HAP-1 (cell line): ENCODE measurements at places on chromosomes 2 and 18.

DNA sequence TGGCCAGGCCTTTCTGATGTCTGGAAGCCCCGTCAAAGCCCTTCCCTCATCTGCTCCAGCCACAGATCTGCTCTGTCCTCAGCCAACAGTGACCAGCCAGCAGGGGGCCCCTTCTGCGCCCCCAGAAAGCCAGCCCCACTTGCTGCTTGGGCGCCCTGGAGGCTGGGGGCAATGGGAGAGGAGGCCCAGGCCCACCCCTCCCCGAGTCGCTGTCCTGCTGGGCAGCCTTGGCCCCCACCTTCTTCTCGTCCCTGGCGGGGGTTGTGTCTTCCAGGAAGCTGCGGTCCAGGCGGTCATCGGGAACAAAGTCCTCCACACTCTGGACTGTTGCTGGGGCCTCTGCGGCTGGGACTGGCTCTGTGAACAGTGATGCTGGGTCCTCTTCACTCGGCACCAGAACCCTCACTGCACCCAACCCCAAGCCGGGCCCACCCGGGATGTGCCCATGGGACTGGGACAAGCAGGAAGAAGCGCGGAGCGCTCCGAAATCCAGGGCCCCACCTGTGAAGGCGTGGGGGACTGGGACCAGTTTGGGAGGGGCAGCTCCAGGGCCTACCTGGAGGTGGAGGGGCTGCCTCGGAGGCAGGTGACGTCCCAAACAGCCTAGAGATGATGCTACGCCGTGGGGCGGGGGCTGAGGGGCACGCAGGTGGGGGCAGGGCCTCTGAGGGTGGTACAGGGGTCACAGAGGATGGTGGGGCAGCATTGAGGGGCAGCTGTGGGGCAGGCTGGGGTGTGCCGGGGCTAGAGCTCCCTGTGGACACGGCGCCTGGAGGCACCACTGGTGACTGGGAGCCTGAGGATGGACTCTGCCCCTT lies 257.6 kb downstream of the ANKRD30B start:
- DNase-seq: no peak

GRCh38 chr18:23668731-23669130 lies 6.0 kb upstream of the ANKRD29 start:
- no peak for DNase-seq

- no peak for DNase-seq
Measured at GRCh38 chr2:84878896-84879583, 1.8 kb downstream of the TRABD2A start.

GRCh38 chr18:8052237-8052701 lies 485.2 kb downstream of the PTPRM start:
- no peak for DNase-seq

GRCh38 chr2:234680688-234681619 lies 184.1 kb upstream of the ARL4C start:
- no peak for DNase-seq

- peak; percentile 16 for DNase-seq
Measured at GRCh38 chr2:1591978-1592907, 152.1 kb downstream of the PXDN start.

- DNase-seq: no peak
Measured at GRCh38 chr2:40043191-40043590, 264.1 kb upstream of the THUMPD2 start.

- DNase-seq: no peak
Measured at GRCh38 chr18:44816050-44816449, 135.4 kb downstream of the SETBP1 start.

DNA sequence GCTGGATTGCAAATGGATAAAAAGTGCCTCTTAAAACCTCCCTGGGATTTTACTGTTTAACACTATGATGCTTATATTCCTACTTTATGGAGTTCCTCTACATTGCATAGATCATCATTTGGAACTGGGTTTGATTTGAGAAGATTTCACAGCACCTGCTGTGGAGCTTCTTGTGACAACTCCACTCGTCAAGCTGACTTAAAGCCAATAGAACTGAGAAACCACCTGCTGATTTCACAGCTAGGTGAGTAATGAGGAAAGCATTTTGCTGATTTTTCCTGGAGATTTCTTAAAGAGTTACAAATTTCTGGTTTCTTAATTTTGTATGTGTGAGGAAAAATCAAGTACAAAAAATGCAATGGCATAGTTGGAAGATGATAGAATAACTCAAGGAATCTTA lies 739.1 kb upstream of the LRRTM1 start:
- DNase-seq: no peak

DNA sequence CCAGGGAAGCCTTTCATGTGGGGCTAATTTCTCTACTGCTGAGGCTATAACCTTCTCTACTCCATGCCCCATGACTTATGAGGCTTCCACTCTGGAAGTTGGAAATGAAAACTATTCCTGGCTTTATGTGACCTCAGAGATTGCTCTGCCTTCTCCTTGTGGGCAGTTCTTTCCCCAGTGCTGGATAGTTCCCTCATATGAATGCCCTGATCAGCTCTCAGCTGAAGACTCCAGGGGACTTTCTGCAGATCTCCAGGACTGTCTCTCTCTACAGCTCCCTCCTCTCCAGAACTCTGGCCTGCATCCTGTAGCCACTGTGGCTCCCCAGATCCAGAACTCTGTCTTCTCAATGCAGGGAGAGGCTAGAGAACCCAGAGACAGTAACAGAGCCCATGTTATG lies 235.1 kb downstream of the SEPTIN10 start:
- DNase-seq: no peak

DNA sequence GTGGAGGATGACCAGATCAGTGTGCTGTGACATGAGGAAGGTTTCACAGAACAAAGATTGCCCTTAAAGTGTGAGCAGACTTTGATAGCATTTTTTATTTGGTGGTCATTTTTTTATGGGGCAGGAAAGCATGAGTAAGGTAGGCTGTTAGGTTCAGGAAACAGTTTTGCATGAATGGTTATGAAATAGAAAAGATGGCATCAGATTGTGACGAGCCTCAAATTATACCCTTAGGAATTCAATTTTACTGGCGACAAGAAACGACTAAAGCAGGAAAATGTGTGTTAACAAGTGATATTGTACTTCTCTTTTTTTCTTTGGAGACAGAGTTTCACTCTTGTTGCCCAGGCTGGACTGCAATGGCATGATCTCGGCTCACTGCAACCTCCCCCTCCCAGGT lies 44.7 kb downstream of the PIK3C3 start:
- no peak for DNase-seq

DNA sequence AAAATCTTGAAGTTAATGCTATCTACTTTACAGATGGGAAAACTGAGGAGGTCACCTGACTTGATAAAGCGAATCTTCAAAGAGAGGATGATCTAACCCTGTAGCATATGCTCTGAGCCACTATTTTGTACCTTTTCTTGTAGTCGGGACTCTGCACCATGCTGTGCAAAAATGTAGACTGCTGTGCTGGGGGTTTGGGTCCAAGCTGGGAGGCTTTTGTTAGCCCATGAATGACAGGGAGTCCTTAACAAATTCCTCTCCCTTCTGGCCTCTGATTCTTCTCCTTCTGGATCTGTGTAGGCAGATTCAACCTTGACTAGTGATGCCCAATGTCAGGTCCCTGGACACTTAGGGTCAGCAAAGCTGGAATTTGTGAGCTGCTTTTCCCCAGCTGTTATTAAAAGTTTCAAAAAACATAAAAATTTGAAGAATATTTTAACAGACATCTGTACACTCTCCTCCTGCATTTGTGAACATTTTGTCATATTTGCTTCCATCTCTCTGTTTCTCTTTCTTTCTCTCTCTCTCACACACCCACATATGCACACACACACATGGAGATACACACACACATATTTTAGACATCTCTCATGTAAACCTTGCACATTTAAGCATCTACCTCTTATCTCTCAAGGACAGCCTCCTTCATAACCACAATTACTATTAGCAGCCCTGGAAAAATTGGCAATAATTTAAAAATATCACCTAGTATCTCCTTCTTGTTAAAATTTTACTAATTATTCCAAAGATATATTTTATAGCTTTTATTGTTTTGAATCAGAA lies 335.0 kb upstream of the TRIB2 start:
- no peak for DNase-seq

- no peak for DNase-seq
Measured at GRCh38 chr2:96933305-96934181, 52.8 kb downstream of the FAM178B start.

DNA sequence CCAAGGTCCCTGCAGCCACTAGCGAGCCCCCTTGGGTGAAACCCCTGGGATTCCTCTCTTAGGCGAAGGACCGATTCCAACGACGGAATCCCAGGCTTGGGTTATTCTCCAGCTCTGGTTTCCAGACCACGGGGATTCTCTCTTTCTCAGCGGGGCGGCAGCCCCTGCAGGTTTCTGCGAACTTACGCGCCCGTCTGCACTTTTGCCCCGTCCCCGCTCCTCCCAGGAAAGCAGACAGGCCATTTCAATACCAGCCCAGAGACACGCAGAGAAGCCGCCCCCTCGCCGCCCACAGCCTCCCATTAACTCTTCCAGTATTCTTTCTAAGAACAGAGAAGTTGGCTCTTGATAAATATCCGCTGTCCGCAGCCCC lies 1.2 kb downstream of the CBLN2 start:
- no peak for DNase-seq

DNA sequence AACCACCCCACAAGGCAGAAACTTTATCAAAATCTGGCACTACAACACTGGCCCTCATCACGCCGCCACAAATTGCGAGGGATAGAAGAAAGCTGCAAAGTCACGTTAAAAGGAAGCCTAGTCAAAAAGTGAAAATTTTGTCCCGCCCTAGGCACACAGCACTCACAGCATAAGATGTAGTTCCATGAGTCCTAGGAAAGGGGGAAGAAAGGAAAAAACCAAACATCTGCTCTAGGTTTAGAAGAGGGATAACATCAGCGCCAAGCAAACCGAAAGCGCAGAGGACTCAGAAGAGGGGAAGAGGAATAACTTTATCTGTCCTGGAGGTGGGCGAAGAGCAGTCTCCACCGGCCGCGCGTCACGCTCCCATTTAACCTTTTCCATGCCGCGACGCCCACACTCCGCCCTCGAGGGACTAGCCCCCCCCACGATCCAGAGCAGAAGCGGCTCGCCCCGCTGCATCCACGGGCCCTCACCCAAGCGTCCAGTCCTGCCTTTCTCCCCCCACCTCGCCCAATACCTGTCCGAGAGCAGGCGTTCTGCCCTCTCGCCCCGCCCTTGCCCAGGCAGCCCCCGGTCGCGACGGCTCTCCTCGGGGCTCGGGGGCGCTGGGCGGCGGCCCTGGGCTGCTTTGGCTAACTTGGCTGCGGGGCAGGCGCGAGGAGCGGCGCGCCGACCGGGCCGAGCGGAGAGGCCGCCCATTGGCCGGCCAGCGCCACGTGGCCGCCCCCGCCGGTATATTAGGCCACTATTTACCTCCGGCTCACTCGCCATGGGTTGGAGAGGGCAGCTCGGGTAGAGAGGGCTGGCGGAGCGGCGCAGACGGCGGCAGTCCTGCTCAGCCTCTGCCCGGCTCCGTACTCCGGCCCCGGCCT lies at the start of gene HOXD1:
TSS of gene HOXD1 (plus strand) at position 770 of the 875 bp plus-strand sequence. CDS start 134 bp downstream, outside the sequence.
- no peak for DNase-seq

GRCh38 chr2:127664065-127664894 lies 11.1 kb downstream of the LIMS2 start:
- no peak for DNase-seq

DNA sequence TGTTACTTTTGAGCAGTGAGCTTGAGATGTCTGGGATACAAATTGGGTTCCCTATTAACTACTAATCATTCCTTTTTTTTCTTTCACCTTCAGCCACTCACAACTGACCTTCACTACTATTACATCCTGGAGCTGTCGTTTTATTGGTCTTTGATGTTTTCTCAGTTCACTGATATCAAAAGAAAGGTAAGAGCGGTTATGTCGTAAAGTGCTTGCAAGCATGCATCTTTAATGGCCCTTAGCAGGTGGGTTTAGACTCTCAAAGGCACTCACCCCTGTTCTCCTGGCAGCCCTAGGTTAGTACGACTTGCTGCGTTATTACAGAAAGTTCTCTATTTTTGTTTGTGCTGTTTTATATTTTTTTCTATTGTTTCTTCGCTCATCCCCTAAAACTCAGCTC lies 107.6 kb upstream of the NOSTRIN start:
- DNase-seq: no peak

- DNase-seq: no peak
Measured at GRCh38 chr2:215930505-215931253, 82.7 kb downstream of the MREG start.

- DNase-seq: no peak
Measured at GRCh38 chr2:216881411-216881810, 21.5 kb upstream of the TNP1 start.

DNA sequence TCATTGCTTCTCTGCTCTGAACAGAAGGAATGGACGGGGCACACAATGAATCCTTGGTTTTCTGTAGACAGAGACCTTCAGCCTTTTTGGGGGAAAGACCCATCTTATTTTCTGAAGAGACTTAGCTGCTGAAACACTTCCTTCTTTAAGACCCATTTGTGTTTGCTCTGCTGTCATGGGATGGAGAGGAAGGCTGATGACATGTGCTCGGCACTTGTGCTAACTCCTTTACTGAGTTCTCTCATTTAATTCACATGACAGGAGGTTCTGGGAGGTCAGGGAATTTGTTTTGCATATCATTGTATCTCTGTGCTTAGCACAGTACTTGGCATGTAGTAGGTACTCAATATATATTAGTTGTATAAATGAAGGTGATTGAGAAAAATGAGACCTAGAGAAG lies 39.0 kb downstream of the OXER1 start:
- no peak for DNase-seq

DNA sequence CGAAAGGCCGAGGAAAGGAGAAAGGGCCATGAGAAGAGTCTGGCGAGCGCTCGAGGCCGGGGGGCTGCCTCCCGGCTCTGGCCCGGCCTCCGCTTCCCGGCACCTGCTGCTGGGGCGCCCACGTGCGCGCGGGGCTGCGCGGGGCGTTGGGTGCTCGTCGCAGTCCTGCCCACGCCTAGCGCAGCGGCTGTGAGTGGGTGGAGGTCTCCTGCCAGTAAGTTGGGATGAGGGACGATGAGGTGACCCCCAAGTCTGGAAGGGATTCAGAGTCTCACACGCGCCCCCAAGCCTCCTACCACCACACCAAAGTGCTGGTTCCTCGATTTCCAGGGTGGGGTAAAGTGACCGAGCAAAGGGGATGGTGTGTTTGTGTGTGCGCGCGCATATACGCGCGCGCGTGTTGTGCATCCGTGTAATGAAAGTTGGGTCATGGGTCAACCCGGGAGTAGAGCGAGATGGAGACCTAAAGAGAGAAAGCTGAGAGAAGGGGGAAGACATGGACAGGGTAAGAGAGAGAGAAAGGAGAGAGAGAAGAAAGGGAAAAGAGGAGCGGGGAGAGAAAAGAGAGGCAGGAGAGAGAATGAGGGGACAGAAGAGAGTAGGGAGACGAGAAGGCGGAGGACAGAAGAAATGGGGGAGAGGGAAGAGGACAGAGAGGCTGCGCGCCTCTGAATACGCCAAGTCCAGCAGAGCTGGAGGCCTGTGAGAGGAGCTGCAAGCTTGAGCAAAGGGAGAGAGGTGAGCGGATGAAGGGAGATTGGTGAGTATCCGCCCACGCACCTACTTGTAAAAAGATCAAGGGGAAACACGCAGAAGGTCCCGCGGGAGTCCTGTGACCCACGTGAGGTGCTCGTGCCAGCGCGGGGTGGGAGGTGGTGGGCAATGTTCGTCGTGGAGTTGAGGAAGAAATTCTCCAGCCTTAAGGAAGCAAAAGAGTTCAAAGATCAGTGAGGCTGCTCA lies 1.7 kb upstream of the NETO1 start:
- no peak for DNase-seq
